Activated naive CD4-positive, alpha-beta T cell treated with anti-CD3 and anti-CD28 coated beads, Interleukin-2, amount 10 ng/mL, durations not matched to agents 7 days and 5 days (primary cell): ENCODE measurements at places on chromosomes 7 and 10.

DNA sequence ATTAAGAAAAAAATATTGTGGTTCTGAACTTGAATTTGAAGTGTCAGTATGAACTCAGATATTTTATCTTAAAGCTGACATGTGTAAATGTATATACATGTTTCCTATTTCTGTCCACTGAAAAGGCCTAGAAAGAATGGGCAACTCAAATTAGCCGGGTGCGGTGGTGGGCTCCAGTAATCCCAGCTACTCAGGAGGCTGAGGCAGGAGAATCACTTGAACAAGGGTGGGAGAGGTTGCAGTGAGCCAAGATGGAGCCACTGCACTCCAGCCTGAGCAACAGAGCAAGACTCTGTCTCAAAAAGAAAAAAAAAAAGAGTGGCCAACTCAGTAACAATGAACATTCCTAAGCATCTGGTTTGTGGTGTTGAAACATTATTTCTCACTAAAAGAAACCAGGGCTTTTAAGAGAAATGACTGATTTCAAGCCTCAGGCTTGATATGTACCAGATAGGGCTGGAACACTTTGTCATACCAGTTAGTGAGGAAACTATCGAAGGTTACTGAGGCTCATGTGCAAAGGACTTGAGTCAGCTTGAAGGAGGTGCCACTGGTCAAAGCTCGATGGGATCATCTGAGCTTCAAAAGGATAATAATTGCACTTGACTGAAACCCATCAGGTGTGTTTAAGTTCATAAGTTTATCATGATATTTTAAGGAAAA, 40.5 kb downstream of the AOAH start:
- no peak for DNase-seq
- peaks cover 3% of the 10 kb centered on the region for H3K36me3 ChIP-seq
- H3K27ac ChIP-seq = no peak overlapping the region
- no peak overlapping the region for H3K4me3 ChIP-seq
- no peaks in the 10 kb centered on the region for H3K27me3 ChIP-seq

GRCh38 chr7:148115308-148115707, 475.3 kb upstream of the C7orf33 start:
- no peak for DNase-seq
- H3K36me3 ChIP-seq = no peaks in the 10 kb centered on the region
- no peak overlapping the region for H3K27ac ChIP-seq
- H3K27me3 ChIP-seq = peaks cover 3% of the 10 kb centered on the region

DNA sequence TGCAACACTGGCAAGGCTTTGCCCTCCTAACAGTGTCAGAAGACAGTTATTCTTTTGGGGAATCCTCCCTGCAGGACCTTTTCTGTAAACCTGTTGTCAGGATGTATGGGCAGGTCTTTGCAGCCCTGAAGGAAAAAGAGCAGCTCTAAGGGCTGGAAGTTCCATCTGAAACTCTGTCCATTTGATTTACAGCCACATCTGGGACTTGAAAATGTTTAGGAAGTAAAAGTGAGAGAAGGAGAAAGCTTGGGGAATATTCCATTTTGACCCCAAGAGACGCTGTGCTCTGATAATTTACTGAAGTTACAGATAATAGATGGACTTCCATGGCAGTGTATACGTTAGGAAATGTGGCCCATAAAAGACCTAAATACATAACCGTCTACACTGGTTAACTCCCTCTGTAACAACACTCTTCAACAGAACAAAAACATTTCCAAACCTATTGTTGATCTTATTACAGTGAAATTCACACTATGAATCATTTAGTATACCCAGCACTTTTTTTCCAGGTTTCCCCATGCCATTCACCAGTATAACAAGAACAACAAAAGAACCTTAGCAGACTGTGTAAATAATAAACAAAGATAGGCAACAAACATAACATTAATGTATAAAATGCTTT, 89.1 kb downstream of the KIAA1549 start:
- H3K27me3 ChIP-seq = peaks cover 20% of the 10 kb centered on the region
- no peak overlapping the region for H3K27ac ChIP-seq
- H3K36me3 ChIP-seq = no peaks in the 10 kb centered on the region

GRCh38 chr7:65509368-65510186, 135.9 kb downstream of the ZNF92 start:
- peaks cover 5% of the 10 kb centered on the region for H3K4me1 ChIP-seq
- H3K27ac ChIP-seq = no peak overlapping the region
- H3K27me3 ChIP-seq = peaks cover 21% of the 10 kb centered on the region
- peak overlapping the region; percentile 44 for H3K4me3 ChIP-seq
